ENCODE measurements at places on chromosomes 6 and 20.

GRCh38 chr6:17355404-17355774 lies 38.0 kb upstream of the CAP2 start:
- no peak for DNase-seq

- no peak for DNase-seq
Measured at GRCh38 chr6:75267461-75267860, 17.1 kb downstream of the TMEM30A start.

- DNase-seq = peak; percentile 51
Measured at GRCh38 chr6:80094017-80094416, 12.5 kb upstream of the BCKDHB start.

GRCh38 chr6:40923880-40924279 lies 115.1 kb downstream of the UNC5CL start:
- no peak for DNase-seq

DNA sequence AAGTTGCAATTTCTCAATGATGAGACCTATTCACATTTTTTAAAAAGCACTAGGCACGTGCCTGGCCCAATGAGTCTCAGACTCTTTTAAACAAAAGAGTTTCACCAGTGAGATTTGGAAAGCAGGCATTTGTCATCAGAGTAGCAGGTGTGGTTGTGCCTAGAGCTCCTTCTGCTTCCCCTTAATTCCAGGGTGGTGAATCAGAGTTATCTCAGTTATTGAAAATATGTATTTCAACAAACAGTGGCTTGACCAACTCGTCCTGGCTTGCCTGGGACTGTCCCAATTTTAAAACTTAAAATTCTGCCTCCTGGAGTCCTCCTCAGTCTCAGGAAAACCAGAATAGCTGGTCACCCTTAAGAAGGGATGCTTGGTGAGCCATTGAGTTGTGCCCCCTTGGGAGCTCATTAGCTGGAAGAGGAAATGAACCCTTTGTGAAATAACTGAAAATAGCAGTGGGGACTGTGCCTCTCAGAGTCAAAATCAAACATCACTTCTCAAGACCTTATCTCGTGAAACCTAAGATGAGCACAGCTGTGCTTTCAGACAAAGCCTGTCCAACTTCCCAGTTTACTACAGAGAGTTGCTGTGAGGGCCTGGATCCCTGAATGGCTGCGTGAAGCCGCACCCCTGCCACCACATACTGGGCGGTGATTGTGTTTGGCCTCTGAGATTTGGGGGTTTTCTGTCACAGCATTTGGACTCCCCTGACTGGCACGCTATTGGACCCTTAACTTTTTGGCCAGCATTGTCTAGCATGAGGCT lies 116.3 kb downstream of the ANKRD60 start:
- DNase-seq = no peak

- no peak for DNase-seq
Measured at GRCh38 chr20:53527196-53527595, 66.4 kb downstream of the ZNF217 start.

GRCh38 chr20:4905613-4906012 lies 95.7 kb downstream of the SLC23A2 start:
- no peak for DNase-seq

DNA sequence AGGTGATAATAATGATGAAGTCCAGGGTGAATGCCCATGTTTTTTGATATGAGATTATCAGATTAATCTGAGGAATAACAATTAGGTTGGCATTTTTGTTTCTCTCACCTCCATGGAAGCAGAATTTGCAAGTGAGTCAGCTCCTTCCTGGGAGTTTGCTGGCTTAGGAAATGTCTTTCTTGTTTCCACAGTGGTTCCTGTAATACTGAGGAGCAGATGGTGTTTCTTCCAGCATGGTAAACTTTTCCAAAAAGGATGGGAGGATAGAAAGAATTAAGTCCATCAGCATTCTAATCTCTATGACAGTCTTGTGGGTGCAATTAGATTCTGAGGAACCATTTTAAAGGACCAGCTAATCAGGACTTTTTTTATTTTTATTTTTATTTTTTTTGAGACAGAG lies 40.5 kb downstream of the SNAP25 start:
- no peak for DNase-seq

DNA sequence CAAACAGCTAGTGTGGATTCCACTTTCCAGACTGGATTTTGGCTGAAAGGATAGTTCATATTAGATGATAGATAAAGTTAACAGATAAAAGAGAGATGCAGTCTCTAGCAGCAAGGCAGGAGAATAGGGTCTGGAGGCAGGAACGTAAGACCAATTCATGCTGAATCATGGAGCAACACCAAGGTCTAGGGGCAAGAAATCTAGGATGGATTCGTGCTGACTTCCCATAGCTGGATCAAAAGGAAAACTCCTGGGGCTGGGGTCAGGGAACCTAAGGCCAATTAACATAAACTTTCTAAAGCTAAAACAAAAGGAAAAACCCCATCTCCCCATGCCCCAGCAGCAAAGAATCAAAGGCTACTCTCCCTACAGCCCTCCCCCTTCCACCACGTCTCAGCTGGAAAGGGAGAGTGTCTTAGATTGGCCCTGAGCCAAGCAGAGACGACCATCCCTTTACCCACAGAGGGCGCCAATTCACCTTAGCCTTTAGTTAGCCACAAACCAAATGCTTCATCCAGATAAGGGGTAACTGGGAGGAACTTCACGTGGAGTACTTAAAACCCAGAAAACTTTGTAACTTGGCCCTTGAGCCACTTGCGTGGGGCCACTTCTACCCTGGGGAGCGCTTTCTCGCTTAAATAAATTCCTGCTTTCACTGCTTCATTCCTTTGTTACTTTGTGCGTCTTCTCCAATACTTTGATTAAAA lies 7.6 kb downstream of the TREM1 start:
- DNase-seq = peak; percentile 94

GRCh38 chr6:31734821-31735406 lies 1.4 kb downstream of the CLIC1 start:
- DNase-seq = peak; percentile 91

GRCh38 chr6:157164972-157165371 lies 158.3 kb downstream of the TMEM242 start:
- no peak for DNase-seq

DNA sequence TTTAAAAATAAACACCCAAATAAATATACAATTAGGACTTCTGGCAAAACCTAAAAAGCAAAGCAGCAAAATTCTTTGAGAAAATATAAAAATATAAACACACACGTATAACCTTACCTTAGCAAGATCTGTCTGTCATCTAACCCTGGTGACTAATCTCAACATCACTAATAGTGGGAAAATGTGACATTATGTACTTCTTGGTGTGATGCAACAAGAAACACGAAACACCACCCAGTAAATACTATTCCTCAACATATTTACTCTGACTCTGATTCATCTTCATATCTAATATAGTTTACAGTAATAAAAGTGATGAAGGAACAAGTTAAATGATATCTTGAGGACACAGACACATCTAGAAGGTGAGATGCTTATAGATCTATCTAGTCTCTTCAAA lies 332.6 kb upstream of the MANEA start:
- DNase-seq = no peak

- DNase-seq = no peak
Measured at GRCh38 chr6:52579006-52579660, 2.3 kb upstream of the TRAM2 start.

Data from common myeloid progenitor, CD34-positive (primary cell).